ENCODE measurements at places on chromosomes 6 and 20.

GRCh38 chr20:20832715-20833114 is 120.3 kb upstream of the RALGAPA2 start:
- DNase-seq, result no peak

DNA sequence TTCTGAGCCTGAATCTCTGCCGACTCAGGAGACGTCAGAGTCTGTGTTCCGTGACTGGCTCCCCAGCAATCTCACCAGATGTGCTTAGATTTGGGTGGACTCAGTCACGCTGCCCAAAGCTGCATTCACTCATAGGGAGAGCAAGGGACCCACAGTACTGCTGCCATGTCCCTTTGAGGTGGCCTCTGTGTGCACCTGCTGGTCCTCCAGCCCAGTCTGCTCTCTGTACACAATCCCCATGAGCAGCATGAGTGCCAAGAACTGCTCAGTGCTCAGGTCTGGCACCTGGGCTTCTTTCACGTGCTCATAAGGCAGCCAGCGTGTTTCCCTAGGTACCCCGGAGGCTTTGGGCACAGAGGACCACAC is 44.2 kb upstream of the TIAM2 start:
- no peak for DNase-seq

DNA sequence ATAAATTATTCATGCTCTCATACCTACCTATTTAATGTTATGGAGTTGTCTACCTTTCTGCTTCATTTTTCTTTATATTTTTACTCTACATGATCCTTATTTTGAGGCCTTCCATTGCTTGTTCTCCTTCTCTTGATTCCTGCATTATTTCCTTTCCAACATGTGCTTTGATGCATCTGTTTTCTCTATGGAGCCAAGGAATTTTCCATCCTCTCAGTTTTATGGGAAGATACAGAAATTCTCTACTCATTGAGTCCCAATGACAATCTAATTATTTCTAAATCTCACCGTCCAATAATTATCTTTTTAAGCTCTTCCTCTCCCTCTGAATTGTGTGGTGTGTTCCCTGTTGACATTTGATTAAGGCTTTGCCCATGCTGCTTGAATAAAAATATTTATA is 136.0 kb downstream of the PACRG start:
- no peak for DNase-seq

DNA sequence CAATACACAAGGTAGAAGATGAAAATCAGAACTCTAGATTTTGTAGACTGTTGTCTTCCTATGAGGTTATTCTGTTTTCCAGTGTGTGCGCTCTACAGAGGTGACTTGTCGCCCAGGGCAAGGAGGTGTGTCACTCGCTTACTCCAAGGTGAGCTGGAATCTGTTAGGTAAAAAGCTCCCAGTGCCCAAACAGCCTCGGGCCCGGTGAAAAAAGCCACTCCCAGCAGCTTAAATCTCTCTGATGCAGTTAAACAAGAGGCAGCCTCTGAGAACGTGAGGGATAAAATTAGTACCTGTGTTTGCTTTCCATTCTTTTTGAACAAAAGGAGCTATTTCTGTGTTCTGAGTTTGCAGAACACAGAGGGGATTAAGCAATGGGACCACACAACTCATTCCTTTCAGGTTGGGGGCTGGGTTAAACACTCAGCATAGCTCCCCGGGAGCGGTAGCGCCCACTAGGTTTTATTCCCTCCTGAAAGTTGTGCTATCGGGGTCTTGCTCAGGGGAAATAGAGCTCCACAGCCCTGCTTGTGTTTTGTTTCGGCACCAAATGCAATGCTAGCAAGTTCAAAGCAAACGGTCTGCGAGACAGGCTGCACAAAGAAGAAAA is 181.2 kb downstream of the FOXA2 start:
- no peak for DNase-seq

DNA sequence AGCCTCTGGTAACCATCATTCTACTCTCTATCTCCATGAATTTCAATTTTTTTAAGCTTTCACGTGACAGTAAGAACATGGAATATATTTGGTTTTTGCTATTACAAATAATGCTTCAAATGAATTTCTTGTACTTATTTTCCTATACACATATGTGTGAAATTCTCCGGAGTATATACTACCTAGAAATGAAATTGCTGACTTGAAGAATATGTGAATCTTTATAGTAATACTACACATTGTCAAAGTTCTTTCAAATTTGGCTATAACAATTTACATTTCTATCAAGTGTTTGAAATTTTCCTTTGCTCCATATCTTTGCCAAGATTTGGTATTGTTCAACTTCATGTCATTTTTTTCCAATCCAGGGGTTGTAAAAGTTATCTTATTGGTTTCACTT is 11.6 kb upstream of the VGLL2 start:
- no peak for DNase-seq

GRCh38 chr6:138188278-138188941 is 26.7 kb downstream of the ARFGEF3 start:
- DNase-seq, result no peak

GRCh38 chr6:14674458-14674857 is 556.9 kb downstream of the CD83 start:
- no peak for DNase-seq

- DNase-seq, result no peak
Measured at GRCh38 chr6:9511157-9511556, 903.7 kb downstream of the TFAP2A start.

DNA sequence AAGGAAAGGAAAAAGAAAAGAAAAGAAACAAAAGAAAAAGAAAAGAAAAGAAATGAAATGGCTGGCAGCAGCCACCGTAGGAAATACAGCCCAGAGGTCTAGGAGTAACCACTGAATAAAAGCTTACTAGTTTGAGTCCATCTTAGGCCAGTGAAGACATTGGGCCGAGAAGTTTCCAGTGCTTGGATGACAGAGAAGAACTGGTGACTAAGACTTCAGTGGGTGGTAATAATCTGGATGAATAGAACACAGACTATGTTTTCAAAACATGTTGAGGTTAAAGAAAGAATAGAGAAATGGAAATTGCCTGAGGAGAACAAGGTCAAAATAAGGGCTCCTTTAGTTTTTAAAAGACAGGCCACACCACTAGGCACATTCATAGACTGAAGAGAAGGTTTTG is 198.8 kb downstream of the ATXN1 start:
- no peak for DNase-seq

GRCh38 chr6:92538926-92539325 is 880.4 kb downstream of the EPHA7 start:
- DNase-seq, result no peak

- DNase-seq, result no peak
Measured at GRCh38 chr6:34855463-34855862, 32.4 kb downstream of the TAF11 start.

GRCh38 chr6:87754828-87755227 is 52.8 kb upstream of the AKIRIN2 start:
- no peak for DNase-seq

- DNase-seq, result no peak
Measured at GRCh38 chr6:127332383-127332961, 10.9 kb downstream of the ECHDC1 start.

DNA sequence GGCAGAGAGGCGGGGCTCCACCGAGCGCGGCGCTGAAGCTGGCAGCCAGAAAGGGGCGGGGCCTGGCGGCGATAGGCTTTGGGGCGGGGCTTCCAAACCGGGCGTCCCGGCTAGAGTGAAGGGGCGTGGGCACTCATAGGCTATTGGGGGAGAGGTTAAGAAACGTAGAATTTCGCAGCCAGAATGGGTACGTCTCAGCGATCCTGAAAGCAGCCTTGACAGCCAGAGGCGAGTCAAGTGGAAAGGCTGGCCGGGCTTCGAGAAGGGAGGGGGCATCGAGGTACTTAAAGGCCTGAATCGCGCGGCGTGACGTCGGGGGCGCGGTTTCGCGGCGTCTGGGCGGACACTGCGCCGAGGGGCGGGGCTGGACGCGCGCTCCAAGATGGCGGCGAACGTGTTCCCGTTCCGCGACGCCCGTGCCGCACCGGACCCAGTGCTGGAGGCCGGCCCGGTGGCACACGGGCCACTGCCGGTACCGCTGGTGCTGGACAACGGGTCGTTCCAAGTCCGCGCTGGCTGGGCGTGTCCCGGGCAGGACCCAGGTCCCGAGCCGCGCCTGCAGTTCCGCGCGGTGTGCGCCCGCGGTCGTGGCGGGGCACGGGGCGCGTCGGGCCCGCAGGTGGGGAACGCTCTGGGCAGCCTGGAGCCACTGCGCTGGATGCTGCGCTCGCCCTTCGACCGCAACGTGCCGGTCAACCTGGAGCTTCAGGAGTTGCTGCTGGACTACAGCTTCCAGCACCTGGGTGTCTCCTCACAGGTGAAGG is at the start of gene ACTR5:
ACTR5 (plus strand) TSS at position 364 of the 764 bp plus-strand sequence; CDS start at position 383, 19 bp downstream.
- peak; percentile 98 for DNase-seq

DNA sequence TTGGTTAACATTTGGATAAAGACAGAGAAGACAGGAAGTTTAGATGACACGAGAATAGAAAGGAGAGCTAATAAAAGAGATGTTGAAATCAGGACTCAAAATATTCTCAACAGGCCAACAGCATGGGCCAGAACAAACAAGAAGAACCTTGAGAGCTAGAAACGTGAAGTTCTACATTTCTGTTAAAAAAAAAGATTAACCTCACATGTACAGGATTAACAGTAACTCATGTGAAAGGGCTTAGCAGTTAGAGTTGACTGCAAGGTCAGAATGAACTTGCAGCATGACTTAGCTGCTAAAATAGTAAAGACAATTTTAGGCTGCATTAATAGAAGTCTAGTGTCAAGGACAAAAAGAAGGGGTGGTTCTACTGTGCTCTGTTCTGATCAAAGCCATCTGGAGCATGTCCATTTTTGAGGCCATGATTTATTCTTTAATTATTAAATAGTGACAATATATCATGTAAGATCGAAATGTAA is 331.1 kb upstream of the HSF2 start:
- DNase-seq, result no peak

GRCh38 chr6:143158113-143158581 is 97.5 kb downstream of the AIG1 start:
- DNase-seq, result no peak

DNA sequence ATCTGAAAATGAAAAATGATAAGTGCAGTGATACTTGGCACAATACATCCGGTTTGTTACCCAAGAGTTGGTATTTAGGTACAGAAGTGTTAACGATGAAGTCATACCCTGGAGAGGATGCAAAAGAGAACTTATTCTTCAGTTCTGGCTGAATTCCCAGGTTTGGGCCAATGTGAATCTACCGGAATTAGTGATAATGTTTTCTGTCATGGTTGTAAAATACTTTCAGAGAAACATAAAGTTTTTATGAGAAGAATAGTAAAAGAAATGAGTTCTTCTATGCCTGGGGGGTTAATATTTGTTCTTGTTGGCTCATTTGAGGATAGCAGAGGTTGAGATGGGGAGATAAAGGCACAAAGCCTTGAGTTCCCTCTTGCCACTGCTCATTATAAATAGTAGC is 509.9 kb upstream of the POU3F2 start:
- no peak for DNase-seq

DNA sequence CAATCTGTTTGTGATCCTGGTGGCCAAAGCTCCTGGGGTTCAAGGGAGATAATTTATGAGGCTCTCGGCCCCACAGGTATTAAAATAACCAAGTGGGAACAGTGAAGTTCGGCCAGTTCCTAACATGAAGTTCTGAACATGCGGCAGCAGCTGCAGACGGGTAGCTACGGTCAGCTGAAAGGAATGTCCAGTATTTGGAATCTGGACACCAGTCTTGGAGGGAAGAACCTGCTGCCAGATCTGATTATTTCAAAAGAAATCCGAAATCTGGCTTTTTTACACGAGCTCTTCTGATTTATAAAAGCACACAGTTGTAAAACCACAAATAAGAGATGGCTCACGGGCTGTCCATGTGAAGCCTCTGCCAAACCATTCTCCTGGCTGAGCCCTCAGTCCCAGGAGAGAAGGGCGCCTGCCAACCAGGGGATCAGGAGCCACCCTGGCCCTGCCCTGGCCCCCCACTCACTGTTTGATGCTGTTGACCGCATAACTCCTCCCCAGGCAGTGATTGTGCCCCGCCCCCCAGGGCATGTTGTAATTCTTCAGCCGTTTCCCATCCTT is 28.2 kb upstream of the KCNB1 start:
- no peak for DNase-seq

DNA sequence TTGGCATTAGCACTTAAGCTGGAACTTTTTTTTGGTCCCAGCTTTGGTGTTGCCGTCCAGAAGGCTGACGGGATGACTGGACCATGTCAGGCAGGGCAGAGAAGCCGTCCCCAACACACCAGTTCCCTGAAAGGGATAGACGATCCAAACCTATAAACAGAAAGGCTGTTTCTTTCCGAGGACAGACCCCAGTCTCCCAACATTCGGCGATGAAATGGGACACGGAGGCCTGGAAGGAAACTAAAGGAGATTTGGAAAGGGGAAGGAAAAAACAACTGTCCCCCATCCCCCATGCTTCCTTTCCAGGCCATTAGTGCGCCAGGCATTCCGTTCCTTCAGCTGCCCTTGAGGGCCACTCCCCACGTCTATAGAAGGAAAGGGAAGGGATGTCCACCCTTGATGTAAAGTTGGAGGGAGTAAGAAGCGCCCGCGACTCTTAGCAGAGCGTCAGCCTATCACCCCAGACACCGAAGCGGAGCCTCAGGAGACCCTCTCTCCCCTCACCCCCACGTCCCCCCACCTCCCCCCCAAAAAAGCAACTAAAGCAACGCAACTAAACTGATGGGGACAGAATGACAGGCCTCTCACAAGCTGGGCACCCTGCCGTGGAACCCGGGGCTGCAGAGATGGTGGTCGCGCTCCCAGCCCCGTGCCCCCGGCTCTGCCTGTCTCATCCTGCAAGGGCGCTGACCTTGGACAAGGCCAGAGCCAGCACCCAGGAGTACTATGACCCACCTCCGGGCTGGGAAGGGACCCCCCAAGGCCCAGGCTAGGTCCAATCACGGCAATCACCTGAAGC is 638 bp downstream of the BLCAP start:
- DNase-seq, result no peak

- no peak for DNase-seq
Measured at GRCh38 chr6:87747646-87748045, 45.6 kb upstream of the AKIRIN2 start.

DNA sequence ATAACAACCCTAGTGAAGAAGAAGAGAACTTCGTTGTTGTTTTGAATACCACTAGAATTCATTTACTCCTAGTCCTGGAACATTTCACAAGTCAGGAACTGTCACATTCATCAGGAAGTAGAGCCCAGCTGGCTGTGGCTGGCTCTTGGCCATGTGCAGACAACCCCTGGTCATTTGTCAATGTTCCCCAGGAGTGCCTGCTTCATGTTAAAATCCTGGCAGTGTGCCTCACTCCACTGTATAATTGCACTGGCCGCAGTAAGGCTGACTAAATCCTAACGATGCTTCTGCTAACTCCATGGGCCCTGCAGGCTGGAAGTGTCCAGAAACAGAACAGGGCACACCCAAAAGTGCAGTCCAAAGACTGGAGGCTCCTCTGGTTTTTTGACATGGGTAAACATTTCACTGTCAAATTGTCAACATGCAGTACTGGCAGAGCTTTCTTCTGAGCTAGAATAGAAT is 41.5 kb upstream of the ADGRF1 start:
- no peak for DNase-seq

Data from stimulated activated CD8-positive, alpha-beta memory T cell treated with anti-CD3 and anti-CD28 coated beads, Interleukin-15, amount 100 ng/mL, for 1 hour (primary cell).